ENCODE measurements at places on chromosomes 16 and 17. TPM values are rescaled to one million over a fixed set of nuclear protein-coding genes. Genes with fewer than 3 reads are reported as not detected.

Gene NTN3
- total RNA-seq: under 0.01 TPM

GRCh38 chr17:46979147-46979863 is at the start of gene RPRML:
RPRML (minus strand) TSS chr17:46979253; CDS start chr17:46979007, 246 bp downstream.
- peak; percentile 14 for DNase-seq

Gene SLC5A10
- total RNA-seq: not detected

DNA sequence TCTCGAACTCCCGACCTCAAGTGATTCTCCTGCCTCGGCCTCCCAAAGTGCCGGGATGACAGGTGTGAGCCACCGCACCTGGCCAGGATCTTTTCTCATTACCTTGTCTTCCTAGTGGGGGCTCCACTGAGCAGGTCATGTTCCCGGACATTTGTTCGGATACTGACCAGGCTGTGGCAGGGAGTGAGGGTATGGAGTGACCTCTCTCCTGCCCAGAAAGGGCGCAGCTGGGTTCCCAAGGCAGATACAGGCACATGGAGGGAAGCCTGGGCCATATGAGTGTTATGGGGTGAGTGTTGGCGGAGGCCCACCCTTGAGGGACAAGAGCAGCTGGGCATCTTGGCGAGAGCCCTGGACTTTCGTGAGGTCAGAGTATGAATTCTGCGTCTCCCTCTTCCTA is 5.5 kb downstream of the SERPINF1 start:
- no peak for DNase-seq

Gene MCRIP1
- 36.0 TPM for total RNA-seq

DNA sequence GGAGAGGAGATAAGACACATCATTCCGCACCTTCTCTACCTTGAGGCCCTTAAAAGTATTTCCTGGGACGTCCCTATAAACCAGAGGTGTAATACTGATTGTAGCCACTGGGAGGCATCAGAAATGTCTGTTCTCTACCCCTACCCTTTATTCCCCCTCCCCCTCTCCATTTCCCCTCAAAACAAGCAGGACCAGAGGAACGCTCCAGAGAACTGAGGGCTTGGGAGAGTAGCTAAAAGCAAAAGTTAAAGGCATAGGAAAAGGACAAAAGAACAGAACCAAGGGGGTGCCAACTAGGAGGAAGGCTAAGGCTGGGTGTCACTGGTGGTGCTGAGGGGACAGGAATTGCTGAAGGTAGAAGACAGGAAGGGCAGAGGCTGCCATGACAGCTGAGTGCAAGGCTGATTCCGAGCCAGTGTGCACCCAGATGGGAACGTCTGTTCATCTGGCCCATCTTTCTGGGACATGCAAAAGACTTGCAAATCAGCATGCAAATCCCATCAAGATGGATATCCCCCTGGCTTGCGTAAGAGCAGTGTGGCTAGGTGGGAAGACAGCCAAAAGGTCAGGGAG is 6.7 kb downstream of the CAMTA2 start:
- no peak for DNase-seq

Data from mammary epithelial cell (primary cell).